Iris pigment epithelial cell (primary cell): ENCODE measurements at places on chromosomes 6 and 20.
A peak's percentile ranks its signal among the peaks of the same experiment; 100 is the strongest.

DNA sequence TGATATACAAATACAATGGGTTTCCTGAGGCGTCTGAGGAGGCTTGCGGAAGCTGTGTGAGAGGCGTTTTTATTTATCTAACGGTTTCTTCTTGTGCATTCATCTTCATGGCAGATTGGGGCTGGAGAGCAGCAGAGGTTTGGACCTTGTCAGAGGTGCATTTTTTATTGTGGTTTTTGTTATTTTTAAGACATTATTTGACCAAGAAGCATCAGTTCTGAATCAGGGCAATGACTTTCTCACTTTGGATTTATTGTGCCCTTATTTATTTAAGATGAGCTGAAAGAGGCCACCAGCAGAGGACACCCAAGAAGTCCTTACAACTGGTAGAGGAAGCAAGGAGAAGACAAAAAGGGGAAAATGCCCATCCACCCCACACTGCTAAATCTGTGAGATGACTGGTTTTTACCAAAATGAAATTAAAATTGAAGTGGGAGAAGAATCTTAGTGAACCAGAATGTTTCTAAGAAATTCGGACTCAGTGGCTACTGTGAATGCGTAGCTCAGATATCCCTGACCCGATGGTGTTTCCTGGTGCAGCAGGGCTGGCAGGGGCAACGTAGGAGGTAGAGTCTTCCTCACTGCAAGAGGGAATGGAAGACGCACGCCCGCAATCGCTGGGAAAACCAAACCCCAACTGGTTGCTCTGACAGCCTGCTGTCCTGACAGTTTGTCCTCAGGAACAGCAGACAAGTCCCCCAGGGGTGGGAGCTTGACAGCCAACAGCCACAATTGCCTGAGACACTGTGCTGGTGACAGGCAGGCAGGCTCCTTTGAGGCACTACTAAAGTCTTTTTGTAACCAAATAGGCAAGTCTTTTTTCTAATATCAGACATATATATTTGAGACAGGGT is 14.2 kb downstream of the PRR18 start:
- DNase-seq, result no peak

DNA sequence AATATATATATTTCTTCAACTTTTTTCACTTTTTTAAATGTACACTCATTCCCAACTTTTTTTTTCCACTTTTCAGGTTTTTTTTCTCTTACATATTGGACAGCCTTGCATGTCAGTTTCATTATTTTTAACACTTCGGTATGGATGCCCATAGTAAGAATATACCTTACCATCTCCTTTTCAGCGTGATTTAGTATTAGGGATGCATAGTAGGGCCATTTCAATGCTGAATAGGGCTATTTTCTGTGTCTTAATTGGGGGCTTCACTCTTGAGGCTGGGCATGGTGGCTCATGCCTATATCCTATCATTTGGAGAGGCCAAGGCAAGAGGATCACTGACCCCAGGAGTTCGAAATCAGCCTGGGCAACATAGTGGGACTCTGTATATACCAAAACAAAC is 6.7 kb downstream of the RNF114 start:
- no peak for DNase-seq

GRCh38 chr20:43538878-43539700 is 19.7 kb upstream of the SGK2 start:
- peak; percentile 12 for DNase-seq

GRCh38 chr6:141988954-141989705 is 143.6 kb upstream of the GJE1 start:
- DNase-seq, result peak; percentile 75

- no peak for DNase-seq
Observed at GRCh38 chr20:37944456-37944981, 41.6 kb downstream of the VSTM2L start.

GRCh38 chr6:169008641-169009257 is 244.9 kb downstream of the THBS2 start:
- DNase-seq, result no peak

DNA sequence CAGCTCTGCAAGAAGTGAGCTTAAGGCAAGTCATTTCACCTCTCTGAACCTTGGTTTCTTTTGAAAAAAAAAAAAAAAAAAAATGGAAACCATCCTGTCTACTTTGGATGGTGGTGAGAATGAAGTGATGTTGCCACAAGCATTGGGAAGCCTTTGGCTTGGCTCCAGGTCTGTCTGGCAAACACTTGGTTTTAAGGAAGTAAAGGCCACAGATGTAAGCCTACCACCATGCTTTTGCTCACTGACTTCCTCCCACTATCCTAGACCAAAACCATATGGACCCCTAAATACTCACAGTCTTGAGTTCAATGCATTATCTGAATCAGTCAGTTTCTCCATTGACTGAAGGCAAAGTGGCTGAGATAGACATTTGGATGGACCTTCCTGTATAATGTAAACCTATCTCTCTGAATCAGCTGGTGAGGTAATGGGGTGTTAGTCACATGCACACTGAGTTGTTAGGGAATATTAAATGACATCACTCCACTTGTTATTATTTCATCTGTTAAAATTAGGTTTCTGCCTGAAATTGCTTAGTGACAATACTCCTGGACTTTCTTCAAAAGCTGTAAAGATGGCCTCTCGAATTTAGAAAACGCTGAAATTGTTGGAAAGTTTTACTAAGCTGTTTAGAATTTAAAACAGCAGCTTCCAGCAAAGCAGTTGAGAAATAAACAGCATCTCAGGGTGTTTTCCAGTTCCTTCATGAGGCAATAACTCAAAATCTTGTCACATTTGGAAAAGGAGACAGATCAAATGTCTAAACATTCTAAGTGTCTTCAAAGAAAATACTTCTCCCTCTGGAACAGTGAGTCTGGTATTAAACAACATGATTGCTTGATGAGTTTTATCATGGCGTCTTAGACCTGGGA is 833.5 kb downstream of the DHX35 start:
- DNase-seq, result no peak

DNA sequence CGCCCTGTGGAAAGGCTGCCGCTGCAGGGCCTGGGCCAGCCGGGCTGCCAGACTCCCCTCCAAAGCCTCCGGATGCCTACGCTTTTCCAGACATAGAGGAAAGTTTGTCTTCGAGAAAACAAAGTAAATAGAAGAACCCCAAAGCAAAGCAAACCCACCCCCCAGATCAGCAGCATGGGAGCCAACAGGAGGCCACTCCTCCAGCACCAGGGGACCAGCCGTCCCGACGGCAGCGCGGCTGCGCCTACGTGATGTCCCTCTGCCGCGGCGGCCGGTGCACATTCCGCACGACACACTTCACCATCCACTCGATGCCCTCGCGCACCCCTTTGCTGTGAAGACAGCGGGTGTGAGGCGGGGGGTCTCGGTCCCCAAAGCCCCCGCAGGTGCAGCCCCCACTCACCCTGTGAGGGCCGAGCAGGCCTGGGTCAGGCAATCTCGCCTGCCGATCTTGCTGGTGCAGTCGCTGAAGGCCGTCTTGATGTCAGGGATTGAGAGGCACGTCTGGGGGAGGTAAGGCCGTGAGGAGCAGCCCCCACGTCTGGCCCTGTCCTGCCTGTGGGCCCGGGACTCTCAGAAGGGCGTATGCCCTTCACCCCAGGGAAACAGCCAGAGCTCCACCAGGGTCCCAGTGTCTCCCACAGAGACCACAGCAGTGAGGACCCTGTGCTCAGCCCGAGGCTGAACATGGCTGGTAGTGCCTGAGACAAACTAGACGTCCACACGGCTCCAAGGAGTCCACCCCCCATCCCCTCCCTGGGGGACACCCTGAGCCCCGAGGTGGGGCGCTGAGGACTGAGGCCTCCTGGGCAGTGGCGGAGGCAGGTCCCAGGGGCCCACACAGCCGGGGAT is 4.0 kb downstream of the TNFRSF6B start:
- DNase-seq, result no peak

GRCh38 chr6:87276624-87277023 is 45.8 kb upstream of the SMIM8 start:
- DNase-seq, result no peak

GRCh38 chr6:141992109-141992508 is 140.6 kb upstream of the GJE1 start:
- no peak for DNase-seq

DNA sequence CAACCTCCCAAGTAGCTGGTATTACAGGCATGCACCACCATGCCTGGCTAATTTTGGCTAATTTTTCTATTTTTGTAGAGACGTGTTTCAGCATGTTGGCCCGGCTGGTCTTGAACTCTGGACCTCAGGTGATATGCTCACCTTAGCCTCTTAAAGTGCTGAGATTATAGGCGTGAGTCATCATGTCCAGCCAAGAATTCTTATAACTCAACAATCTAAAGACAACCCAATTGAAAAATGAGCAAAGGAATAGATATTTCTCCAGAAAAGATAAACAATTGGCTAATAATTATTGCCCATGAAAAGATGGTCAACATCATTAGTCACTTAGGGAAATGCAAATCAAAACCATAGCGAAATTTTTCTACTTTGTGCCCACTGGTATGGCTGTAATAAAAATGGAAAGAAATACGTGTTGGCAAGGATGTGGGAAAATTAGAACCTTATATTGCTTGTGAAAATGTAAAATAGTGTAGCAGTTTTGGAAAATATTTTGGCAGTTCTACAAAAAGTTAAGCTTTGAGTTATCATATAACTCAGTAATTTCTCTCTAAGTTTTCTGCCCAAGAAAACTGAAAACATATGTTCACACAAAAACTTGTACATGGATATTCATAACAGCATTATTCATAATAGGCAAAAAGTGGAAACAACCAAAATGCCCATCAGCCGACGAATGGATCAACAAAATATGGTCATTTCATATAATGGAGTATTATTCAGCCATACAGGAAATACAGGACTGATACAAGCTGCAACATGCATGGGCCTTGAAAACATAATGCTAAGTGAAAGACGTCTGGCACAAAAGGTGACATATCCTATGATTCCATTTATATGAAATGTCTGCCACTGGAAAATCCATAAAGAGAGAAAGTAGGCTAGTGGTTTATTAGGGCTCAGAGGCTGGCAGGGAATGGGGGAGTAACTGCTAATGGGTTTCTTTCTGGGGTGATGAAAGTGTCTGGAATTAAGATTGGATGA is 87.8 kb downstream of the UTRN start:
- DNase-seq, result no peak

DNA sequence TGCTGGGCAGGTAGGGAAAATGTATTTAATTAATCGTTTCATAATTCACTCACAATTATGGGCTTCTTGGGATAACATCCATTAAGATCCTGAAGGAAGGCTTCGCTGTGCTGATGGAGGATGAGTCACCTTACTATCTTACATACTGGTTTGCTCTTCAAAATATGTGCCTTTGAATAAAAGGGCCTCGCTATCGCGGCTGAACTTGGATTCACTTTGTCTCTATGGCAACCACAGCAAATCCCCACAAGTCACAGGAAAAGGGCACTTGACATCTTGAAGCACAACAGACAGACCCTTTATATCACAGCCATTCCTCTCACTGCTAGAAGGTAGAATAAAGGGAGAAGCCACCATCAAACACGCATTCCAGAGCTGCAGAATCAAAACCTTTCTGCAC is 141.3 kb upstream of the MYLIP start:
- DNase-seq, result peak; percentile 55

DNA sequence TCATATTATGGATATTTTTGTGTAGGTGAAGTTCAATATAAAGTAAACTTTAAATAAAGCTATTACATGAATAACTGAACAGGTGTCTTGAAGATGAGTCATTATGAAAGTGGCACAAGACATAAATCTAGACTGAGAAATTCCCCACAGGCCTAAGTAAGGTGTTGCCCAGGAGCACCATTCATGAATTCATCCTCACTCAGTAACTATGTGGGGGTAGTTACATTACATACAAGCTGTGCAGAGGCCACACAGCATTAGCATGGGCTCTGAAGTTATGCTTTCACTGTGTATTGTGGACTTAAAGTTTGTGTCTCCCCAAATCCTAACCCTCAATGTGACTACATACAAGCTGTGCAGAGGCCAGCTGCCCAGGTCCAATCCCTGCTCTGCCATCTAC is 65.9 kb downstream of the BCAS1 start:
- DNase-seq, result no peak

GRCh38 chr20:37438464-37439222 is 82.4 kb upstream of the NNAT start:
- no peak for DNase-seq

DNA sequence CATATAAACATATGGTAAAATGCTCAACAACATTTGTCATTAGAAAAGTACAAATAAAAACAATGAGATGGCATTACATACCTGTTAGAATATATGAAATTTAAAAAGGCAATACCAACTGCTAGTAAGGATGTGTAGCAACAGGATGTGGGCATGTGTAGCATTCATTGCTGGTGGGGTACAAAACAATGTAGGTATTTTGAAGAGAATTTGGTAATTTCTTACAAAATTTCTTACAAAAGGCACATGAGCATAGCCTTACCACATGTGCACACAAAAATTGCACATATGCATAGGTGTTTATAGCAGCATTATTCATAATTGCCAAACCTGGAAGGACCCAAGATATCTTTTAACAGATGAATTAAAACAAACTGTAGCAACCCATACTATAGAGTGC is 1355.1 kb upstream of the CITED2 start:
- DNase-seq, result no peak

DNA sequence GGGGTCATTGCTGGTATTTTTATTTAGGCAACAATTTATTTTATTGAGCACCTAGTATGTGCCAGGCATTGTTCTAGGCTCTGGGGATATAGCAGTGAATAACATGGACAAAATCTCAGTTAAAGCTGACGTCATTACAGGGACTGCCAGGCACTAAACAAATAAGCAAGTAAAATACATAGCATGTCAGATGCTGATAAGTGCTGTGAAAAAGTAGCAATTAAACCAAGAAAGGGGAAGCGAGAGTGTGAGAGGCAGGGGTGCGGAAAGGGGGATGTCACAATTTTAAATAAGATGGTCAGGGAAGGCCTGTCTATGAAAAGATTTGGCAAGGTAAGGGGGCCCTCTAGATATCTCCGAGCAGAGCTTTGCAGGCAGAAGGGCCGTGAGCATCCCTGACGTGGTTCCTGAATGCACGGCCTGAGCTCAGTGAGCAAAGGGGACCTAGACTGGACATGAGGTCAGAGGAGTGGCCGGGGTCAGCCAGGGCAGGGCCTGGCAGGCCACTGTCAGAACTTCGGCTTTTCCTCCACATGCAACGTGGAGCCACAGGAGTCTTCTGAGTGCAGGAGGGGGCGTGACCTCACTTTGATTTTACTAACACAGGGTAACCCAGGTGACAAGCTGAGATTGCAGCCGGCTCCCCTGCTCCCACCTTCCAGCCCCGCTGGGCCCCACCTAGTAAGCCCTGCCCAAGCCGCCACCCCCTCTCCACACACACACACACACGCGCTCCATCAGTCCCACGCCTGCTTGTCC is 24.2 kb upstream of the SIRPA start:
- no peak for DNase-seq

- DNase-seq, result no peak
Observed at GRCh38 chr6:4794140-4794707, 18.0 kb downstream of the CDYL start.

GRCh38 chr6:17504005-17504404 is 96.1 kb upstream of the FAM8A1 start:
- DNase-seq, result no peak
